ENCODE measurements at places on chromosomes 1 and 21.

DNA sequence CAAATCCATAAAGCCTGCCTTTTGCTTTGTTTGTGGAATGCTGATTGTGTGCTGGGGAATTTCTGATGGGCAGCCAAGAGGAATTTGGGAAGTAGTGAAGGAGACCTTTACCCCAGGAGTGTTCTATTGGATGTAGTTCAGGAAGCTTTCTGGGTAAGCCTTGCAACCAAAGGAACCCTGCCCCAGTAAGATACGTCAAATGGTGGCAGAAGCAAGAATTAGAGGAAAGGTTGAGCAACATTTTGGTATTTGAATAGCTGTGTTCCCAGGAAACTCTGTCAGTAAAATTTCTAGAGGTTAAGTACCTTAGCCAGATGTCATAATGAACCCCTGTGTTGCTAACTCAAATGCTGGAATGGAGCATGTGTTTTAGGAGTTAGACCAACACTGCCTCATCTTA, 6.4 kb downstream of the MGST3 start:
- no peak for DNase-seq

GRCh38 chr1:15983275-15983674, 7.4 kb upstream of the ZBTB17 start:
- no peak for DNase-seq

- no peak for DNase-seq
These were observed 33.0 kb upstream of the PRRX1 start for GRCh38 chr1:170630977-170631376.

DNA sequence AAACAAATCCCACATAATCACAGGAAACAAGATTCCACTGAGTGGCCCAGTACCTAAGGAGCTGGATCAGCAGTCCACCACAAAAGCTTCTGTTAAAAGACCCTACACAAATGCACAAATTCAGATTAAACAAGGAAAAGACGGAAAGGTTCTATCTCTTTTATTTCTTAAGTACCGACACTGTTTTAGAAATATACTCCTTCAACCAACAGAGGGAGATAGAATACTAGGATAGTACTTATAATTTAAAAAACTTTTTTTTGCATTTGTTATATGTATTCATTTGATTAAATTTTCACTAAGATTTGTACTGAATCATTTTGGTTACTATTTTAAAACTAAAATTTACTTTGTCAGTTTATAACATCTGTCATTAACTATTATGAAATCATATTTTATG, 12.5 kb downstream of the CDC7 start:
- DNase-seq, result peak; percentile 13
